ENCODE measurements at places on chromosomes 1 and 21. TPM values are rescaled to one million over a fixed set of nuclear protein-coding genes. Genes with fewer than 3 reads are reported as not detected.

CYP4Z1 gene
- 1.4 TPM for total RNA-seq

- no peak overlapping the region for H3K4me3 ChIP-seq
- H3K27me3 ChIP-seq, result no peaks in the 10 kb centered on the region
- H3K27ac ChIP-seq, result no peak overlapping the region
- no peaks in the 10 kb centered on the region for H3K36me3 ChIP-seq
- no peak for DNase-seq
These were observed 78.8 kb downstream of the EPHB2 start for GRCh38 chr1:22789356-22789994.

DNA sequence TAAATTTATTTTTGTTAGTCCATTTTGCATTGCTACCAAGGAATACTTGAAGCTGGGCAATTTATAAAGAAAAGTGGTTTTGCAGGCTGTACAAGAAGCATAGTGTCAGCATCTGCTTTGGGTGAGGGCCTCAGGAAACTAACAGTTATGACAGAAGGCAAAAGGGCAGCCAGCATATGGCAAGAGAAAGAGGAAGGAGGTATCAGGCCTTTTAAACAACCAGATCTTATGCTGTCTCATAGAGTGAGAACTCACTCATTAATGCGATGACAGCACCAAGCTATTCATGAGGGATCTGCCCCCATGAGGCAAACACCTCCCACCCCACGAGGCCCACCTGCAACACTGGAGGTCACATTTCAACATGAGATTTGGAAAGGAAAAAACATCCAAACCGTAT, 898.4 kb downstream of the KCNT2 start:
- H3K27me3 ChIP-seq, result no peaks in the 10 kb centered on the region
- no peaks in the 10 kb centered on the region for H3K36me3 ChIP-seq
- no peak overlapping the region for H3K4me3 ChIP-seq
- H3K4me1 ChIP-seq, result no peaks in the 10 kb centered on the region

DNA sequence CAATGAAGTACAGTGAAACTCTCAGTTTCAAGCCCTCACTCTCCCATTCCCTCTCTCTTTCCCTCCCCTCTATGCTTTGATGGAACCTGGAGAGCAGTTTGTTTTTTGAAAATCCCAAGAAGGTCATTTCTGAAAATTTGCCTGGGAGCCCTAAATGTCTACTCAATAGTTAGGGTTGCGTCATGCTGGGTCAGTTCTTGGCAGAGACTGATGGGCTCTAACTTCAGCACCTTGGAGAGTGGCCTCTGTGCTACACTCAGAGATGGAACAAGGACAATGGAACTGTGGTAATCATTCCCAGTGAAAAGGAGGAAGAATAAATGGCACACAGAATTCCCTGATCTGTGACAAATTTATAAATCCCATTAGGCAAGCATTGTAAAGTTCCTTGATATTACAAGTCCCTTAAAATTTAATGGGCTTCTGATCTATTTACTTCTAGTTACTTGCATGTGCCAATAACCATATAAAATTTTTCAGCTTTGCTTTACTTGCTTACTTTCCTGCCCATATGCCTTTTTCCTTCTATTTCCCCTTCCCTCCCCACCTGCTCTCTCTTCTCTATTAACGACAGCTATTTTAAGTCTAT, 182.9 kb upstream of the KCND3 start:
- H3K4me1 ChIP-seq, result no peaks in the 10 kb centered on the region
- no peak overlapping the region for H3K4me3 ChIP-seq
- no peak overlapping the region for H3K27ac ChIP-seq

B3GALT6 gene
- 13.7 TPM for total RNA-seq
